RCC 7860 (cell line): ENCODE measurements at places on chromosomes 5 and 9.

DNA sequence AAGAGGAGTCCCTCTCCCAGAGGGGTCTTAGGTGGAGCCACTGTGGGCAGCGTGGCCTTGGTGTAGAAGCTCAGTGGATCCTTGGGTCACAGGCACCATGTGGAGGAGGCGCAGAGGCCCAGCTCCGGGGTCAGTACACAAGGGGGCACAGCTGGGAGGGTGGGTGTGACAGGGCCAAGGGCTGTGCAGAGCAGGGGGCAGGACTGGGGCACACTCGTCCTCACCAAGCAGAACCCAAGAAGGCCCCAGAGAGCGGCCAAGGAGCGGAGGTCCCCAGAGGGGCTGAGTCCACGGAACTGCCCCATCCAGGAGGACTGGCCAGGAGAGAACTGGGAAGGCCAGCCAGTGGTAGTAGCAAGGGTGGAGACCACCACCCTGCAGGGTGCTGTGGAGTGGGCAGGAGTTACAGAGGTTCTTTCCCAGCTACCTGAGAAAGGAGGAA lies 2.5 kb upstream of the LPCAT1 start:
- DNase-seq, result no peak

DNA sequence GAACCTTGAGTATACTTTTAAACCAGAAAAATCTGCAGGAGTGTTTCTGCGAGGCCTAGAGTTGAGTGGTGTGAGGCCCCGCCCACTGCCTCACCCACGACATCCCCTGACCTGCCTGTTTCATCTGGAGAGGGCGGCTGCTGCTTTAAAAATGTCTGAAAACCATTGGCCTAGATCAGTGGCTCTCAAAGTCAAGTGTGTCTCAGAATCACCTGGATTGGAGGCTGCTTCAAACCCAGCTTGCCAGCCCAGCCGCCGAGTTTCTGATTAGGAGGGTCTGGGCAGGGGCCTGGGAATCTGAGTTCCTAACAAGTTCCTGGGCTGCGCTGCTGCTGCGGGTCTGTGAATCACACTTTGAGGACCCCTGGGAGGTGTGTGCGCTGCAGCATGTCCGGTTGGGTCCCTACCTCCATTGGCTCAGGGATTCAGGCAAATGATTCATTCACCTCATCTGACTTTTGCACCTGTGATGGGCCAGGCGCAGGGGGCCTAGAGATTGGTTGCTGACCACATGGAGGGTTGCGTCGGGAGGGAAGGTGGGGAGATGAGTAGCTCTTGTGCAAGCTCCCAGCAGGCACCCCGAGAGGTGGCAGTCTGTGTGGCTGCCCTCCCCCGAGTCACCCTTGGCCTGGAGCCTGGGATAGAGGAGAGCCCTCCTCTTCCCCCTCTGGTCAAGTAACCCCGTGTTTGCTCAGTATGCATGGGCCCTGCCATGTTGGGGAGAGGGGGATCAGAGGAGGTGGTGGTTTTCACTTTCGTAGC lies 27.6 kb upstream of the HMCN2 start:
- DNase-seq, result no peak

- no peak for DNase-seq
Observed at GRCh38 chr5:97657239-97657638, 474.2 kb upstream of the RIOK2 start.

GRCh38 chr5:73638344-73639095 lies 12.5 kb downstream of the ARHGEF28 start:
- DNase-seq, result peak; percentile 49

GRCh38 chr5:39767916-39768315 lies 343.1 kb upstream of the DAB2 start:
- DNase-seq, result no peak

DNA sequence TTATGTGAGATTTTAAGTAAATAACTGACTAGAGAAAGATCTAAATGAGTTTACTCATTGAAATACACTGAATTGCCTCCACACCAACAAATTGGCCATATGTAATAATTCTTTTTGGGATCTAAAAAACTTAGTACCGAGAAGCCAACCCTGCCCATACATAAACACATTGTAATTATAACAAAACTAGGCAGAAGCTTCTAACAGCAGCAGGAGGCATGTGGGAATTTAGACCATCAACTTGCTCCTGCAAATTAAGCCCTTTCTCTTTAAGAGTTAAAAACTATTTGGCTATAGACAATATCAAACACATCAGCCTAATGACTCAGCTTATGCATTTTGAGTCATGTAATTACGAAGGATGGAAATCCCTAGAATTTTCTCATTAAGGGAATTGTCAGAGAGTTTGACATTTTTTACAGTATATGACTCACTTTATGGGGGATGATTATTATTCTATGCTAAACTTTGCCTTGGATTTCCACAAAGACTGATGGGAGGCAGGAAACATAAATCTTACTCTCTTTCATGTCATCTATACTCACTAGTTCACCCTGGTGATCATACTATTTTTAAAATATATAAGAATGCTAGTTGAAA lies 1.0 kb downstream of the IL7R start:
- peak; percentile 93 for DNase-seq

- DNase-seq, result no peak
Observed at GRCh38 chr9:126504977-126505455, 108.7 kb upstream of the LMX1B start.

DNA sequence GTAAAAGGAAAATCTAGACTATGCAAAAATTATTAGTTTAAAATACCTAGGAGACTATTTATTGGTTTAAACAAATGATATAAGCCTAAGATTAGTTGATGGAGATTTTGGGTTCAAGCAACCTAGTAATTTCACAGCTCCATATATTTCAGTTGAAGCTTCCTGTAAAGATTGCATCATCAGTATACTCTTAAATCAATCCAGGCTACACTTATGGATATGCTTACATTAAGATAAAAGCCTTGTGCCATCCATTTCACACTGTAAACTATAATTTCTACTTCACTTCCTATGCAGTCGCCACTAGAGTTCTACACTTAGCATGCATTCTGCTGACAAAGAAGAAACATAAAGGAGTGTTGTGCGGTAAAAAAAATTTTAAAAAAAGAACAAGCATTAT lies 7.3 kb upstream of the LIX1 start:
- DNase-seq, result no peak

- no peak for DNase-seq
Observed at GRCh38 chr5:6383376-6383775, 5.0 kb upstream of the MED10 start.

DNA sequence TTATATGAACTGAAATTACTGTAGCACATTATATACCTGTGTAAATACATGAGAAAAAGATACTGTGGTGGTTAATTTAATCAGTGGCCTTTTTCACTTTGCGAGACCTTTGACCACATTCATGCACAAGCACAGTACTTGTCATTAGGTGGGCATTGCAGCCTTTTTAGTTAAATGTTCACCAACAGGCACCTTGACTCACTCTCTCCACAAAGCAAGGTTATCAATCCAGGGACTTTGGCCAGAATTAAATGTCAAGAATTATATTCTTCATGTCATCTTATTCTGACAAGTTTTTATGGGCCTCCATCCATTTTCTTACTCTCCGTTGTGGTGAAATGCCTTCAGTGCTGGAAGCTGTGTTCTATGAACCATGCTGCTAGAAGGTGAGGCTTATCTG lies 72.2 kb downstream of the AOPEP start:
- peak; percentile 27 for DNase-seq

- no peak for DNase-seq
Observed at GRCh38 chr5:162248107-162248713, 180.6 kb downstream of the GABRG2 start.

- DNase-seq, result no peak
Observed at GRCh38 chr9:18676525-18676924, 202.6 kb downstream of the ADAMTSL1 start.

- no peak for DNase-seq
Observed at GRCh38 chr9:89410641-89411350, 87.1 kb downstream of the SEMA4D start.
